ENCODE measurements at places on chromosomes 7 and 10.

GRCh38 chr7:12683678-12684585, 3.5 kb upstream of the ARL4A start:
- DNase-seq: peak; percentile 45

DNA sequence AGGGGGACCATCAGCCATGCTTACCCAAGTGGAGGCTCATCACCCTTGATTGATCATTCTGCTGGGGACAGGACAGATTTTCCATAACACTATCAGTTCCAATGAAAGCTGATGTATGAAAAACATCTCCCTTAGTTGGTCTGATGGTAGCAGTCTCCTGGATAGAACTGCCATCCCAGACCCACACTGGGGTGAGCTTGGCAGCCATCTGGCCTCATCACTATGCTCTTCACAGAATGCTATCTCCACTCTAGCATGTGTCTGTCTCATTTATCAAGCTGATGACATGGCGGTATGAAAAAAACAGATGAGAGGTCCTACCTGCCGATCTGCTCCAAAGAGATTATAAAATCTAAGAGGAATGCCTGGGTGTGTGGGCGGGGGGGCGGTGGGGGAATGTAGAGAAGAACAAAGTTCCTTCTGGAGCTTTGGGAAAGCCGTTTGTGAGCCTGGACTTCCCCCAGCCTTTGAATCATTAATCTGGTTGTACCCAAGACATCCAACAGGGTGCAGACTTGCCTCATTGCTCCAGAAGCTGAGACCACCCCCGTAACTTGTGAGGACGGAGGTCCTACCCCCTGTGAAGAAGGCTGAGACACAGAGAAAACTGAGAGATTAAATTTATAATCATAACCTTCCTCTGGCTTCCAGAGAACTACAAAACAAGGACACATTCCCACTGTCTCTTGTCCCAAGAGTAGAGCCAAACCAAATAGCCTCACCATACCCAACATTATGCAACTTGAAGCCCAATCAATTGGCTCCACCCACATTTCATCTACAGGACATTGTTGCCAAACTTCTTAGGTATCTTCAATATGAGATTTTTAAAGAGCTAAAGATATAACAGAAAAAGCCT, 340.8 kb downstream of the KCNMA1 start:
- DNase-seq: no peak

GRCh38 chr7:92292981-92293380, 47.2 kb downstream of the ANKIB1 start:
- peak; percentile 14 for DNase-seq

DNA sequence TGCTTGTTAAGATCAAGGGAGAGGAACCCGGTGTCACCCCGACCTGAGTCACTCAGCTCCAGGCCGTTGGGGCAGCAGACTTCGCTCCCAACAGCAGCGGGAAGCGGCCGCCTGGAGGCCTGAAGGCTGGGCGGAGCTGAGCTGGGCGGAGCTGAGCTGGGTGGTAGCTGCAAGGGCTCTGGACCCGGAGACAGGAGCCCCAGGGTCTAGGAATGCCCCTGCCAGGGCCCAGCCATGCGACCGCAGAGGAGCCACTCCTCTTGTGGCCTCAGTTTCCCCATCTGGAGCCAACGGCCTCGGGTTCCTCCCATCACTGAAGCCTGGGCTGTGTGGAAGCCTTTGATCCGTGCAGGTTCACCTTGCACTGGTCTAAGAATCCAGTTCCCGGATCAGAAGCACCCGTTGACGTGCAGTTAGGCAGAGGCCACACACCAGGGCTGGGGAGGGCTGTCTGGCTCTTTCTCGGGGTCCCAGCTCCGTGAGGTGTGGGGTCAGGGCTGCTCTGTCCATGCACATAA, 21.9 kb upstream of the DPYSL4 start:
- no peak for DNase-seq

- DNase-seq: no peak
Measured at GRCh38 chr7:66188645-66189044, 16.5 kb upstream of the TPST1 start.

DNA sequence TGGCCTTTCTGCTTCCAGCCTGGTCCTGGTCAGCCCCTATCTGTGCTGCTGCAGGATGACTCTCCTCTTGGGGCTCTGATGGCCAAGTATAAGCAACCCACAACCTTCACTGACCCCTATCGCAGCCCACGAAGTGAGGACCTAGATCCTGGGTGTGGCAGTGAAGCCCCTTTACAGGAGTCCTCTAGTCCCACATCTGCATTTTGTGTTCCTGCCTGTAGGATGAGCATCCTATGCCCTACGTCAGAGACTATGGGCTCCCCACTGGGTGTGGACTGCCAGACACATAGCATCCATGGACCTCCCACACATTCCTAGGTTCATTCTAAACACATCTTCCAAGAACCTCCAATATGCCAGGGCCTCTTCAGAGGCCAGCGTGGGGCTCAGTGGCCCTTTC, 29.0 kb downstream of the ARHGAP22 start:
- DNase-seq: no peak

- DNase-seq: no peak
Measured at GRCh38 chr10:9848278-9848677, 1169.4 kb upstream of the CELF2 start.

- no peak for DNase-seq
Measured at GRCh38 chr10:92678206-92678605, 11.5 kb upstream of the HHEX start.

DNA sequence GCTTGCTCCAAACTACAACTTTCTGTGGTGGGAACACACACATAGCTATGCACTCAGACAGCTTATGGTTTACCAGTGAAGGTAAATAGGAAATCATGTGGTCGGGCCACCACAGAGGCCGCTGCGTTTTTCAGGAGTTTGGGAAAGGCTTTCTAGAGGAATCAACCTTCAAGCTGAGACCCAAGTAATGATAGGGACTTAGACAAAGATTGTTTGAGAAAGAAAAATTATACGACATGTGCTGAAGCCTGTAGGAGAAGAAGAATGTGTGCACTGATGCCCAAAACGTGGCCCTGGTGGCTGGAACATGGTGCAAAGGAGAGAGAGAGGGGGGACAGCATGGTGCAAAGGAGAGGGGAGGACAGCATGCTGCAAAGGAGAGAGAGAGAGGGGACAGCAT, 61.2 kb upstream of the VIPR2 start:
- DNase-seq: no peak

DNA sequence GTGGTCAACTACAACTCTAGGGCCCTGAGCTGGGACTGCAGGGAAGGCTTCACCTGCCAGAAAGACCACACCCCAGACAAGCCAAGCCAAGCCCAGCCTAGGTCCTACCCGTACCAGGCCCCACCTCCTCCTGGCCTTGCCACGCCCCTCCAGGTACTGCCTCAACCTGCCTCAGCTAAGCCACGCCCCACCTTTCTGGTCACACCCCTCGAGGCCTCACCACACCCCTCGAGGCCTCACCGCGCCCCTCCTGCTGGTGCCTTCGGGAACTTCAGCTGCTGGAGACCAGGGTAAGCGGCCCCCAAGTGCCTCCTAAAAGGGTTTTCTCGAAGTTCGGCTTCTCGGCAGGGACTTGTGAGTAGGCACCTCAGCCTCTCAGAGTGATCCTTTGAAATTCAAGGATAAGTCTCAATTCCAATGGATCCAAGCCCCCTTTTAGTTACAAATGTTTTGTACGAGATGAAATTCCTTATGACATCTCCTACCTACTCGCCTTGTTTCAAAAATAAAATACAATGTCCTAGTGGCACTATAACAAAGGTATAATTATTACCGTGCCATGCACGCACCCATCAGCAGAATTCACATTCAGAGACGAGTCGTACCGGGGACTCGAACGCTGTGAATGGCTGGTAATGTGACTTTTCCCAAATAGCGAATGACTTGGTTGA, 171.2 kb downstream of the ARHGAP21 start:
- DNase-seq: peak; percentile 61

- no peak for DNase-seq
Measured at GRCh38 chr10:78813526-78813925, 255.2 kb upstream of the ZMIZ1 start.

GRCh38 chr10:7587865-7588188, 78.9 kb downstream of the ITIH5 start:
- DNase-seq: no peak

DNA sequence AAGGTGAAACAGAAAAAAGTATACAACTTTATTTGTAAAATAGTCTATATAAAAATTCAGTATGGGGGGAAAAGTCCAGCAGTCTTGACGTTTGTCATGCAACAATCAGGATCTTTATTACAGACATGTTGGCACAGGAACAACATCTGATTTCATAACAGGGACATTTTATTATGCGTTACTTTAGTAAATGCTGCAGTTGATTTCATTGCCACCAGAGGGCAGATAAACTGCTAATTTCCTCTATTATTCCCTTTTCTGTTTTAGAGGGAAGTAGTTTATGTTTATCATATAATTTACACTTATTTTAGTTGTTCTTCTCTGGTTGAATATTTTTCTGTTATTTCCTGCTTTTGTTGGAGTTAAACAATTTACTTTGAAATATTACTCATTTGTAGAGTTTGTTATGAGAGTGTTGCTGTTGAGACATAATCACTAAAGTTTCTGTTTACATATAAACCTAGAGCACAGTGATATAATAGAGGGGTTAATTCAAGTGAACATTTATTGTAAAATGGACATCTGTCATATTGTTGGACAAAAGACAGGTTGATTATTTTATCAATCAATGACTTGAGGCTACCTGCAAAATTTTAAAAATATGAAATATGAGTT, 3.3 kb downstream of the PLXDC2 start:
- DNase-seq: peak; percentile 84

DNA sequence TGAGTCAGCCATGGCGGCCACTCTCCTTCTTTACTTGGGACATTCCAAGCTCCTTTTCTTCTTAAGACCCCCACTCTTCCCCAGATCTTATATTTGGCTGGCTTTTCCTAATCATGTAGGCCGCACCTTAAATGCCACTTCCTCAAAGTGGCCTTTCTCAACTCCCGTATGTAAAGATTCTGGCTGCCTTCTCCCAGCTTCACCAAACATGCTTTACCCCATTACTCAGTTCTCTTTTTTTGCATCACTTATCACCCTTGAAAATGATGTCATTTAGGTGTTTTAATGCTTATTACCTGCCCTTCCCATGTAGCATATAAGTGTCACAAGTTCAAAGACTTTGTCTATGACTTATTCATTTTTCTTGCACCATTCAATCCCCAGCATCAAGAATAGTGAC, 810.1 kb upstream of the CELF2 start:
- no peak for DNase-seq

DNA sequence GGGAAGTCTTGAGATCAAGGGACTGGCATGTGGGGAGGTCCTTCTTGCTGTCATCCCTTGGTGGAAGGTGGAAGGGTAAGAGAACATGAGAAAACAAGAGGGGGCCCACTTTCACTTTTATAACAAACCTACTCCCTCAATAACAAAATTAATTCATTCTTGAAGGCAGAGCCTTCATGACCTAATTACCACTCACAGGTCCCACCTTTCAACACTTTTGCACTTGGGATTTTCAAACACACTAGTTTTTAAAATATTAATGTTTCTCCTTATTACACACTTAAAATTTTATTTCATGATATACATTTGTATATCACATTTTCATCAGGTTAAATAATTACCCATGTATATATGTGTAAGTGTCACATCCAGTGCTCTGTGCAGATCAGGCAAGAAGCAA, 2.0 kb downstream of the ST7 start:
- DNase-seq: no peak

GRCh38 chr10:93849593-93849992, 44.2 kb upstream of the SLC35G1 start:
- DNase-seq: peak; percentile 84

GRCh38 chr10:97921581-97922021, 72.0 kb downstream of the GOLGA7B start:
- no peak for DNase-seq

DNA sequence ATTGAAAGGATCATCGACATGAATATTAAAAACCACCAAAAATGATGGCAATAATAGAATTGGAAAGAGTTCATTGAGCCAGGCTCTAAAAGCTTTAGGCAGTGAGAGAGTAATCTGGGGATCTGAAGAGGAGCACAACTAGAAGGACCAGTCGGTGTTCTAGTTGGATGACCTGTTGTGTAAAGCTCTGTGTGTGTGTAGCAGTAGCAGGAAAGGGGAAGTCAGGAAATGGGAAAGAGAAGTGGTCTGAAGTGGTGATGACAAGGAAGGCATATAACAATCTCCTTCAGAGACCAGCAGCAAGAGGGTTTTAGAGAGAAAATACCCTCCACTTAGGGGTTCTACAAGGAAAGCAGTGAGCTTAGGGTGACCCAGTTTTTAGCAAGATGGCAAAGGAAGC, 539.2 kb downstream of the HTR7 start:
- no peak for DNase-seq

DNA sequence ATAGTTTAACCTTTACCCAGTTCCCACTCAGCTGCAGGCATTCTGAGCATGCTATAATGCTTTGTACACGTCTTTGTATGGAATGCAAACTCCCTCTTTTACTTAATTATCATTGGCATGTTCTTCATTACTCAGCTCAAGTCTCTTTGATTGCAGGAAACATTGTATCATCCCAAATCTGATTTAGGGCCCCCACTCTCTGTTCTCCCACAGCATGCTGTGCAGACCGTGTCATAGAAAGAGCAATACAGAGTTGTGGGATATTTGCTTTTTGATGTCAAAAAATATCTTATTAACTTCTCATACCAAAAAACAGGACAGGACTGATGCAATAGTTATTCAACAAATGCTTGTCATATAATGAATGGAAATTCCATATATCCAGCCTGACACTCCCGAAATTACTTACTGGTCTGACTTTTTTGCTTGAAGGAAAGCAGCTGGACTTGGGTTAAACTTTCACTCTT, 1081.5 kb upstream of the C7orf33 start:
- peak; percentile 22 for DNase-seq

DNA sequence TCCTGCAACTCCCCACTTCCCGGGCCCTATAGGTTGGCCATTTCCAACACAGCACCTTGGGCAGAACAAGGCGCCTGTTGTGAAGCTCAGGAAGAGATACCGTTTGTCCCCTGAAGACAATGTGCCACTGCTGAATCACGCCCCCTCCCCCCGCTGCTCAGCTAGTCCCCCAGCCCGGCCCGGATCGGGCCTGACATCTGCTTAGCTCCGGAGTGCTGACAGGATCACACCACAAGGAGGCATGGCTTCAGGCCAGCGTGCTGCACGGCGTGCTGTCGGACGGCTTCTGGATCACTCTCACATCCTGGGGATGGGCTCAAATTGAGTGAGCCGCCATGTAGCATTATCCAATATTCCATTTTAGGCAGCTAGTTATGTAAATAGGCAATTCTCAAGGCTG, 62.1 kb upstream of the EFCAB10 start:
- no peak for DNase-seq

DNA sequence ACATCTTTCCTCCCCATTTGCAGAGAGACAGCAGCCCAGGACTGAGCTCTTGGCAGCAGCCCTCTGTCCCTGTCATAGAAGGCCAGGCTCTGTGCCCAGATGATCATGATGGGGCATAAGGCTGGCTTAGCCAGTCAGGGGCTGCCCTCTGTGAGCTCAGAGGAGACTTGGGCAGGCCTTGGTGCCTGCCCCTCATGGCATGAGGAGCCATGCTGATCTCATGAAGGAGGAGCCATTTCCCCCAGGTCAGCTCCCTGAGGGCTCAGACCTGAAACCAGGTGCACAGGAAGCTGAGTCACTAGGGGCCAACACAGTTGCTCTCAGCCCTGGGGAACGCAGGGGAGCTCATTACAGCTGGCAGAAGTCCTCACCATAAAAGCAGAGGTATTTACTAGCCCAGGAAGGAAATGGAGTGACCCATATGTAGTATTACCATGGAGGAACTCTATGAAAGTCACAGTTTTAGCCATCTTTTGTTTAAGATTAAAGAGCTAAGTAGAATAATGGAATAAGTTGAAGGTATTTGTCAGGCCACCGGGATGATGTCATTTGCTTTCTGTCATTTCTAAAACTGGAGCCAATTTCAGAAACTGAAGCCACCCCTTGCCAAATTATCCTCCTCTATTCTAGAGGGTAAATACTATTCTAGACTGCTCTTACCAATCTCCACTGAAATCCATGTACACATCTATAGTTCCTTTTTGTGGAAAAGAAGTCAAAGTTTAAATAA, 362.4 kb upstream of the ZNF32 start:
- no peak for DNase-seq
